Activated CD8-positive, alpha-beta T cell treated with anti-CD3 and anti-CD28 coated beads for 36 hours (primary cell): ENCODE measurements at places on chromosomes 16 and 17.

- DNase-seq: no peak
Observed at GRCh38 chr17:74945543-74945942, 9.8 kb downstream of the OTOP3 start.

DNA sequence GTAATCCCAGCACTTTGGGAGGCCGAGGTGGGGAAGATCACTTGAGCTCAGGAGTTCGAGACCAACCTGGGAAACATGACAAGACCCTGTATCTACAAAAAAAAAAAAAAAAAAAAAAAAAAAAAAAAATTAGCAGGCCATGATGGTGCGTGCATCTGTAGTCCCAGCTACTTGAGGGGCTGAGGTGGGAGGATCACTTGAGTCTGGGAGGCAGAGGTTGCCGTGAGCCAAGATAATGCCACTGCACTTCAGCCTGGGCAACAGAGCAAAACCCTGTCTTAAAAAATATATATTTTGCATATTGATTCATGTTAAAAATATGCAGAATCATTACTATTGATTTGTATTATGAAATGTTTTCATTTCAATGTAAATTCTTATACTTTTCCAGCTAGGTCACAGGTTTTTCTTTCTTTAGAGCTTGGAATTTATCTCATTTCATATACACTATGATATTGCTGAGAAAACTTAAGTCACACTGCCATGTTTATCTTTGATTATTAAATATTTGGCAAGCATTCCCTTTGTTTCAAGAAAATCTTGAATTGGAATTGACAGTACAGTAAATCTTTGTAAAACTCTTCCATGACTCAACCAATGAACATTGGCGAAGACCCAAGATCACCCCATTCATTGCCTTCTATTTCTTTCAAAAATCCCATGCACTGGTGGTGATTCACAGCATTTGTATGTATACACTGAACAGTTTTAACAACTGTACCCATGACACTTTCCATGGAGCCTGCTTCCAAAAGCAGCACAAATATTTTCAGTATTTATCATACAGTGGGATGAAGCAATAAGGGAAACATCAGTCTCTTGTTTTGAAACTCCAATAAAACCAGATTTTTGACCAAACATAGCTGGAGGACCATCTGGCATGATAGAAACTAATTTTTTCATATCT lies 83.5 kb upstream of the TNRC6A start:
- no peak for DNase-seq

DNA sequence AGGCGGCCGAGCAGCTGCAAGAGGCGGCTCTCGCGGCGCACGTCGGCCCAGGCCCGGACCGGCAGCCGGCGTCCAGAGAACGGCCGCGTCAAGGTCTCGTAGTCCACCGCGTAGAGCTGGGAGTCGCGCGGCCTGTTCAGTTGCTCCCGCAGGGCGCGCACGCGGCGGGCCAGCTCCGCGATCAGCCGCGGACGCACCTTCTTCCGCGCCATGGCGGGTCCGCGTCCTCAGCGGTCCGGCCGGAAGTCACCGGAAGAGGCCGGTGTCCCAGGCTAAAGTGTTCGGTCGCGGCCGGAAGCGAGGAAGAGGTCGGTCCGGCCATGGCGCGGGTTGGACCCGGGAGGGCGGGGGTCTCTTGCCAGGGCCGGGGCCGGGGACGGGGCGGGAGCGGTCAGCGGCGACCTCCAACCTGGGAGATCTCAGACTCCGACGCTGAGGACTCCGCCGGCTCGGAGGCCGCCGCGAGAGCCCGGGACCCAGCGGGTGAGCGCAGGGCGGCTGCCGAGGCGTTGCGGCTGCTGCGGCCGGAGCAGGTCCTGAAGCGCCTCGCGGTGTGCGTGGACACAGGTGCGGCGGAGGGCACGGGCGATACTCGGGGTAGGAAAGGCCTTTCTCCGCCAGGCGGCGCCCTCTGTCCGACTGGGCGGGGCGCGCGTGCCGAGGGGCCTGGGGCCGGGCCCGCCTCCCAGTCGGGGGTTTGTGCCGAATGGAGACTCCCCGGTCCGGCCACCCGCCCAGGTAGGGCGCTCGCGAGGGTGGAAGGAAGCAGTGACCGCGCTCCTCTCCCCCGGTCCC lies at the start of gene MRPS34:
TSS of gene MRPS34 (minus strand) at position 227 of the 795 bp plus-strand sequence. CDS start at position 212, 15 bp downstream.
- DNase-seq: peak; percentile 84

- DNase-seq: no peak
Observed at GRCh38 chr16:259226-259625, 16.5 kb downstream of the RGS11 start.

DNA sequence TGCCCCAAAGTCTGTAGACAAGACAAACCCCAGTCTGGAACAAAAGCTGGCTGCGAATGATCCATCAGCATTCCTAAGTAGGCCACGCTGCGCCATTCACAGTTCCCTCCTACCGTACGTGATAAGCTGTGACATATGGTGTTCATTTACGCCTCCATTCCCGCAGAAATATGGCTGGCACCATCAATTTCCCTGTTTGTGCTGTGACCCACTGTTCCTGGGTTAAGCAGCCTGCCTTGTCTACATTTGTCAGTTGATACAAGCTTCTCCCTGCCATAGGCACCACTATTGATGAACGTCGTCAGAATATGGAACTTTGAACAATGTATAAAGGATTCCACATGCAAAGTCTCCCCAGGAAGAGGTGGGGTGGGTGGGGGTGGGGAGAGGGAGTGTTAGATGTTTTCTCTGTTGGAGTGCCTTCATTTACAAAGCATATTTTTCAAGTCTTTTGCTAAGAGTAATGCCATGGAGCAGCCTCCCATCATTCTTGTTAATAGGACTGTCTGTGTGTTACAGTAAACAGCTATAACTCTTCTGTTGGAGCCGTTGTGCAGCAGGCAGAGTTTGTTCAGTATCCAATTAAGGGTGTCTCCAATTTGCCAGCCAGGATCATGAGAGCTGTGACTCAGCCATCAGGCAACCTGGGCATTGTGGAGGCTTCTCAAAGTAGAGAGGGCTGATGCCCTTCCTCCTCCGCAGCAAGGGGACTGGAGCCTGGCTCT lies 294.6 kb downstream of the TMEM114 start:
- DNase-seq: no peak

- no peak for DNase-seq
Observed at GRCh38 chr17:65515959-65516948, 45.2 kb downstream of the AXIN2 start.

GRCh38 chr17:56482229-56482628 lies 111.3 kb upstream of the NOG start:
- DNase-seq: no peak

DNA sequence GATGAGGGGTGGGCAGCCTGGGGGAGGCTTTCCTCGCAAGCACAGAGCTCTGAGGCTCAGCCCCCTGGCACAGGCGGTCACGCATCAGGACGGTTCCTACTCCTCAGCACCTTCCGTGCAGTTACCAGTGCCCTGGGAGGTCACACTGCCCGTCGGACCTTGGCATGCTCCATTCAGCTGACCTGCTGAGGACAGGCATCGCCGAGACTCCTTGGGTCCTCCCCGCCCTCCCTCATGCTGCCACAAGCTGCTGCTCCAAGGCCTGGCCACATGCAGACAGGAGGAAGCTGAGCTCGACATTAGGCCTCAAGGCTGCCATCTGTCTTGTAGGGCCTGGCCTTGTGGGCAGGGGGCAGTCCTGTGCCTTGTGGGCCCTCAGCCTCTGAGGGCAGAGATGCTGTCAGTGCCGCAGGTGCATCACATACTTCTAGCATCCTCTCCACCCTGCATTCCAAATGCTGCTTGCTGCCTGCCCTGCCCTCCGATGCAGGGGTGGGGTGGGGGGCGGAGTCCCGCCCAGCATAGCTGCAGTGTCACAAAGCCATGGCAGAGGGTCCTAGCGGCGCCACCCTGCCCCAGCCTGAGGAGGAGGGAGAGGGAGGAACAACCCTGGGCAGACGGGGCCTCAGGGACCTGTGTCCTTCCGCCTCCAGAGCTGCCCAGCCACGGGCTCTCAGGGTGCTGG lies 9.3 kb downstream of the C16orf90 start:
- DNase-seq: no peak

DNA sequence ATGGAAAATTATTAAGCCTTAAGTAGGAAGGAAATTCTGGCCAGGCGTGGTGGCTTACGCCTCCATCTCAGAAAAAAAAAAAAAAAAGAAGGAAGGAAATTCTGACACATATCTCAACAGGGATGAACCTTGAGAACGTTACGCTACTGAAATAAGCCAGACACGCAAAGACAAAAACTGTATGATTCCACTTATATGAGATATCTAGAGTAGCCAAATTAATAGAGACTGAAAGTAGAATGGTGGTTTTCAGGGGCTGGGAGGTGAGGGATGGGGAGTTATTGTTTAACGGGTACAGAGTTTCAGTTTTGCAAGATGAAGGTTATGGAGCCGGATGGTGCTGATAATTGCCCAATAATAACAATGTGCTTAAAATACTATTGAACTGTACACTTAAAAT lies 16.2 kb upstream of the HNF1B start:
- DNase-seq: no peak

GRCh38 chr17:34400301-34400931 lies 37.4 kb upstream of the CCL1 start:
- DNase-seq: no peak

GRCh38 chr17:5895276-5895675 lies 174.9 kb upstream of the WSCD1 start:
- no peak for DNase-seq

DNA sequence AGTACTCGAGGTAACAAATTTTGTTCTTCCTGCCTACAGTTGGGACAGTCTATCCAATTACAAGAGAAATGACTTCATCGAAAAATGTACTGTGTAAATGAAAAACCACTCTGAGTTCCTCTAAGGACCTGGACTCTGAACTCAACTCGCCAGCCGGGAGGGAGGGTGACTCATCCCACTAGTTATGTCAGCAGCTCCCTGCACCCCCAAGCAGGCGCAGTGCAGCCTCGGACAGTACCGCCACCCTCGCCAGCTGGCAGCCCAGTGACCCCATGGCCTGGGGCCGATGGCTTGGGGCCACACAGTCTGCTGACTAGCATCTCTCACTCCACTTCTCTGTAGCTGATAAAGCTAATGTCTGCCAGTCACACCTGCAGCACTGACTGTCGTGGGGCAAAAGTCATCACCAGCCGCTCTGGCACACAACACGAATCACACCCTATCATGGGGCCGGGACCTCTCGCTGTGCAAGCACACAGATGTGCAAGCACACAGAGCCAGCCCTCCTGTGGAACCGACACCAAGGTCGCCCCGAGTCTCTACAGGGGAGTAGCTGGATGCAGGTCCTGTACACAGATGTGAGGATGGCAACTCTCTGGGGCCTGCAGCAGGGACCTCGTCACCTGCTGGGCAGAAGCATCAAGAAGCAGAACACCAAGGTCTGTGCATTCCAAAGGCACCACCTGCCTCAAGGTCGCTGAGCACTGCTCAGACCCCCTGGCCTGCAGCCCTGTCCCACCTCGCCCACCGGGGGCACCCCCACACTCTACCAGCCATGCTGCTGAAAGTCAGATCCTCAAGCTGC lies 5.7 kb downstream of the CSNK1D start:
- peak; percentile 65 for DNase-seq

DNA sequence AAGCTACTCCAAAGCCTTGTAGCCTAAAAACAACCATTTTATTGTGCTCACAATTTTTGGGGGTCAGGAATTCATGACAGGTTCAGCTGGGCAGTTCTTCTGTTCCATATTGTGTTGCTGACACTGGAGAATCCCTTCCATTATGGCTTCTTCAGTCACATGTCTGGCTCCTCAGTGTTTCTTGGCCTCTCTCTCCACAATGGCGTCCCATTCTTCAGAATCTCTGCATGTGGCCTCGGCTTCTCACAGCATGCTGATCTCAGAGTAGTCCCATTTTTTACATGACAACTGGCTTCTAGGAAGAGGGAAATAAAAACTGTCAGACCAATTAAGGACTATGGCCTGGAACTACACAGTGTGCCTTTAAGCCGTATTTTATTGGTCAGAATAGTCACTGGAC lies 49.7 kb downstream of the NF1 start:
- DNase-seq: no peak

DNA sequence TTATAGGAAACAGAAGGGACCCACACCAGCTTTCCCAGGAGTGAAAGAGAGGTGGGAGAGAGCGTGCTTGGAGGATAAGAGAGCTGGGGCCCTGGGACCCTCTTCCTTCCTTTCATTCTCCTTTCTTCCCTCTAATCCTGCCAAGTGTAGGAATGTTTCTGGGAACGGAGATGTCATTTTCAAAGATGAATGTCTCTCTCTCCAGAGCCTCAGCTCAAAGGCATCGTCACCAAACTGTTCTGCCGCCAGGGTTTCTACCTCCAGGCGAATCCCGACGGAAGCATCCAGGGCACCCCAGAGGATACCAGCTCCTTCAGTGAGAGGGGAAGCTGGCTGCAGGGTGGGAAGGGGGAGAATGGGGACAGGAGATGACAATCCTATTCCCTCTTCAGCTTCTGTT lies 2.0 kb downstream of the FGF11 start:
- DNase-seq: no peak

- no peak for DNase-seq
Observed at GRCh38 chr17:52390422-52390821, 231.9 kb upstream of the CA10 start.

DNA sequence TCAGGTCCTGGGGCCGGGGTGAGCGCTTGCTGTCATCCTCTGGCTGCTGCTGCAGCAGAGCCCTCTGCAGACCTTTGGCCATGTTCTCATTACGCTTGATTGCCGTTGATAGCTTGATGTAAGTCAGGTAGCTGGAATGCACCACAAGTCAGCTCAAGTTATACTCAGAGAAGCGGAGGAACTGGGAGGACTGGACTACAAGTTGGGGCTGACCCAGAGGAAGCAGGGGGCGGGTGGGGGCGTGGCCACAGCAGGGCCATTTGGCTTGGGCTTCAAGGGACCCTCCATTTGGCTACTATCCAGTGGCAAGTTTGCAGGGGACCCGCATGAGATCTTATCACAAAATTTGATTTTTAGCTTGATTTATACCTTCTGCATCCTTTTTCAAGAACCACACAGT lies 19.0 kb upstream of the EVPL start:
- DNase-seq: no peak

- DNase-seq: no peak
Observed at GRCh38 chr16:85139881-85140339, 27.6 kb upstream of the CIBAR2 start.

- peak; percentile 39 for DNase-seq
Observed at GRCh38 chr16:50584033-50584722, 36.0 kb downstream of the NKD1 start.

DNA sequence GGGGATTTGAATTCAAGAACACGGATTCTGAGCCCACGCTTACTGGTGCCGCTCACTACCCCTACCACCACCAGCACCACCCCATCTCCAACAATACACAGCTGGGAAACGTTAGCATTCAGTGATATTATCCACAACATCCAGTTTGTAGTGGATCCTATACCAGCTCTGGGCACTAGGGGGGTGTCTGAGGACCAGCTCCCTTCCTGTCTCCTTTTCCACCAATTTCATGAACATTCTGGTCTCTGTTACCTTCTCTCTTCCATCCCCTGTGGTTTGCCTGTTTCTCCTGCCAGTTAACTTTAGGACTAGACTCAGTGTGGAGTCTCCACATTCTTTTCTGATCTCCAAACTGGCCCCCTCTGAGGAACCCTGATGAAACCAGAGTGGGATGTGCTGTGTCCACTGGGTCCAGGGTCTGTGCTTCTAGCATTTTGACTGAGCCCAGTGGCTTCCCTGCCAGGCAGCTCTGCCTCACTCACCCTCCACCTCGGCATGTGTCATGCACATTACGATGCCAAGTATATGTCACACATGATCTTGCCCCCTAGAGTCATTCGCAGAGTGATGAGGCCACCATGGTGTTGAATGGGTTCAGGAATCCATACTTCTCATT lies 187.0 kb upstream of the CDH13 start:
- peak; percentile 5 for DNase-seq

GRCh38 chr16:85067426-85067825 lies 39.8 kb downstream of the KIAA0513 start:
- no peak for DNase-seq
